Stimulated activated CD4-positive, alpha-beta T cell treated with anti-CD3 and anti-CD28 coated beads, Interleukin-4, amount 100 ng/mL, for 4 hours (primary cell): ENCODE measurements at places on chromosomes 1 and 21.

- DNase-seq = no peak
Observed at GRCh38 chr1:10612436-10613160, 137.8 kb downstream of the PEX14 start.

- peak; percentile 48 for DNase-seq
Observed at GRCh38 chr1:244450597-244451538, 841 bp downstream of the ADSS2 start.

GRCh38 chr1:82001345-82001744 lies 200.6 kb downstream of the ADGRL2 start:
- no peak for DNase-seq

DNA sequence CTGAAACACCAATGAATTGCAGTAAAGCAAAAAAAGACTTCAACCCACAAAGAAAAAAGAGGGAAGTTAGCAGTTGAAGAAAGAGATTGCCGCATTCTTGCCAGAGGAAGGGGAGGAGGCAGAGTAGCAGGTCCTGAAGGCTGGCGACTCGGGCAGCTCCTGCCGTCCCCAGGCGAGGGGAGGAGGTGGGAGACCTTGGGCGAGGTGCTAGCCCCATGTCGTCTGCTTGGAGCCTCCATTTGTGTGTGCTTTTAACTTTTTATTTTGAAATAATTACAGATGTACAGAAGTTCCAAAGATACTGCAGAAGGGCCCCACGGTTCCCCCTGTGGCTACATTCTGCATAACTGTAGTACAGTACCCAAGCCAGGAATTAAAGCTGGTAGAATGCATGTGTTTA lies 6.7 kb downstream of the TRPM2 start:
- DNase-seq = no peak

- no peak for DNase-seq
Observed at GRCh38 chr1:245856944-245857531, 650.0 kb downstream of the SMYD3 start.

GRCh38 chr21:25582888-25583287 lies 24.4 kb downstream of the MRPL39 start:
- peak; percentile 44 for DNase-seq

GRCh38 chr1:89966656-89967055 lies 28.3 kb upstream of the ZNF326 start:
- DNase-seq = no peak

DNA sequence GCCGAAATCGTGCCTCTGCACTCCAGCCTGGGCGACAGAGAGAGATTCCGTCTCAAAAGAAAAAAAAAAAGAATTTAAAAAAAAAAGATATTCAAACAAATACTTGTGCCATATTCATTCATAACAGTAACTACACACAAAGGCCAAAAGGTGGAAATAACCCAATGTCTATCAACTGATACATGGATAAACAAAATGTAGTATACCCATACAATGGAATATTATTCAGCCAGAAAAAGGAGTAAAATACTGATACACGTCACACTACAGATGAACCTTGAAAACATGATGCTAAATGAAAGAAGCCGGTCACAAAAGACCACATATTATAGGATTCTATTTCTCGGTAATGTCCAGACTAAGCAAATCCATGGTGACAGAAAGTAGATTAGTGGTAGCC lies 109.4 kb upstream of the SOD1 start:
- no peak for DNase-seq

- no peak for DNase-seq
Observed at GRCh38 chr1:100552922-100553321, 15.0 kb downstream of the GPR88 start.

DNA sequence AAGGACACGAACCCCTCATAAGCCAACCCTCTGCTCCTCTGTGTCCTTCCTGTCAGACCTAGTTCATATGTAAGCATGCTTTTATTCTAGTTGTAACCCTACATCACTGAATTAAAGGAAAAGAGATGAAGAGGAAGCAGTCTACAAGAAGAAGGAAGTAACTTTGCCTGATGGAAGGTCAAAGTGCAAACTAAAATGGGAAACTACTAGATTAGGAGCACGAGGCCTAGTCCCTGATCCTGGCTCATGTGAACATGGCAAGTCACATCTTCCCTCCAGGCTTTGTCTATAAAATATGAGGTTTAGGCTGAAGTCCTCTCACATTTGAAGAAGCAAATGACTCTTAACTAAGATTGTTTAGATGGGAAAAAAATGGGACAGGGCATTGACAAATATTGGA lies 13.2 kb downstream of the ZMYND12 start:
- no peak for DNase-seq

DNA sequence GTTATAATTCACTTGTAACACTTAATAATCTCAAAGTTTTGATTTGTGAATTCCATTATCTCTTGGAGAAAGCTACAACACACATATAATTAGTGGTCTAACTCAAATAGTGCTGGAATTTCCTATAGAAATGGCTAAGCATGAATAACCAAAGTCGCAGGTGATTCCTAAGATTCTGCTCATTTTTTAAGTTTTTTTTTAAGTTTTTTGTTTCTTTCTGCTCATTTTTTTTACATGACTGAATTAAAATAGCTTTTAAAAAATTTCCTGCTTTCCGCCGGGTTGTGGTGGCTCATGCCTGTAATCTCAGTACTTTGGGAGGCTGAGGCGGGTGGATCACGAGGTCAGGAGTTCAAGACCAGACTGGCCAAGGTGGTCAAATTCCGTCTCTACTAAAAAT lies 90.4 kb downstream of the APP start:
- DNase-seq = no peak
